ENCODE measurements at places on chromosomes 2 and 18. TPM values are rescaled to one million over a fixed set of nuclear protein-coding genes. Genes with fewer than 3 reads are reported as not detected.

GRCh38 chr2:72685638-72686213 is 140.1 kb downstream of the EXOC6B start:
- peak; percentile 28 for DNase-seq

GRCh38 chr2:132550946-132551345 is 119.1 kb downstream of the LYPD1 start:
- DNase-seq, result no peak

- DNase-seq, result no peak
Observed at GRCh38 chr2:138512672-138513071, 11.1 kb downstream of the SPOPL start.

DNA sequence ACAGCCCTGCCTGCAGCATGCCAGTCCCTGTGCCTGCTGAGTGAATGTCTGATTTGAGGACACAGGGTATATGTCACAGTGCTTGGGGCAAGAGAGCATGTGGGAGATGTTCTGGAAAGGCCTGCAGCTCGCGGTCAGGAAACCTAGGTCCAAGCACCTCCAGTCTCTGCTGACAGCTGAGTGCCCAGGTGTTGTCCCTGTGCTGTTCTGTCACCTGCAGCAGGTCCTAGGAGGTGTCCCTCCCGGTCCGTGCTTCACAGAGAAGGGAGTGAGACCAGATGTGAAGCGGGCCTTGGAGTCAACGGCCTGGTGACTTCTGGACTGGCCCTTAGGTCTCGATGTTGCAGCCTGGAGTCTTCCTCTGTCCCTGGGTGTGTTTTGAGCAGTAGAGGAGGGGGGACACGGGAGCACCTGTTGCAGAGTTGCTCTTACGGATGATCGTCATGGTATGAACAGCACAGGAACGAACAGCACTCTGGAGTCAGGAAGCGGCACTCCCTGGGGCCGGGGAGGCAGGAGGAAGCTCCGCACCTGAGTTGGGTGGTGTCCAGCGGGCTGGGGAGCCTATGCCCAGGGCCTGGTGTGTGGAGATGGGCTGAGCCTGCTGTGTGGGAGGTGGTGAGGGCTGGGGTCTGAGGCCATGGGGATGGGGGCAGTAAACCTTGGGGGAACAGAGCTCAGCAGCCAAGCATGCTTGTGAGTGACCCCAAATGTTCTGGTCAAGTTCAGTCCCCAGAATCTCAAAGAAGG is 21.6 kb upstream of the ARHGEF4 start:
- DNase-seq, result no peak

GRCh38 chr18:48902856-48903601 is 47.7 kb downstream of the SMAD7 start:
- DNase-seq, result no peak

GRCh38 chr2:170878505-170878904 is 50.5 kb upstream of the GORASP2 start:
- DNase-seq, result no peak

DNA sequence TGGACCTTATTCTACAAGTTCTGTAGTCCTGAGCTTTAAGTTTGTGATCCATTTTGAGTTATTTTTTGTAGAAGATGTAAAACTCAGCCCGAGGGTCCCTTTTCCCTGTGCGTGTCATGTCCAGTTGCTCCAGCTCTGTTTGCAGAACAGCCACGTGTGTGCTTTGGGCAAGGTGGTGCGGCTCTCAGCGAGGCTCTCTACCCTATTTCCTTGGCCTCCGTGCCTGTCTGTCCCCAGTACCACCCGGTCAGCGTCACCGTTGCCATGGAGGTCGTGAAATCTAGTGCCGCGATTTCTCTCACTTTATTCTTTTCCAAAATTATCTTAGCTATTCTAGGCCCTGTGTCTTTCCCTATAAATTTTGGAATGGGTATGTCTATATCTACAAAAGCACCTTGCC is 141.0 kb upstream of the CTDP1 start:
- DNase-seq, result no peak

- no peak for DNase-seq
Observed at GRCh38 chr2:122663620-122664019, 908.2 kb downstream of the TSN start.

GRCh38 chr2:222864296-222864695 is 3.5 kb downstream of the ACSL3 start:
- no peak for DNase-seq

DNA sequence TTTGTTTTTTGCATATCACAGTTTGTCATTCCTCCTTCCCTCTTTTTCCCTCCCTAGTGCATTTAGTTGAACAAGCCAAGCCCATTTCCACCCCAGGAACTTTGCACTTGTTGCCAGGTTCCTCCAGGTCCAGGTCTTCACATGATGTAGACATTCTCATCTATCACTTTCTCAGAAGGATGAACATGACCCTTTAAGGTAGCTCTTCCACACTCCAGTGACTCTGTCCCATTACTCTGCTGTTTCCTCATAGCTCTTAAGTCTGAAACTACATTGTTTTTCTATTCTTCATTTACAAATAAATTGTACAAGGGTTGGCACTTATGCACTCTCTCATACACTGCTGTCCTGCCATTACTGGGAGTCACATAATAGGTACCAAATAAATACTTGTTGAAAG is 6.1 kb downstream of the KYNU start:
- DNase-seq, result no peak

DNA sequence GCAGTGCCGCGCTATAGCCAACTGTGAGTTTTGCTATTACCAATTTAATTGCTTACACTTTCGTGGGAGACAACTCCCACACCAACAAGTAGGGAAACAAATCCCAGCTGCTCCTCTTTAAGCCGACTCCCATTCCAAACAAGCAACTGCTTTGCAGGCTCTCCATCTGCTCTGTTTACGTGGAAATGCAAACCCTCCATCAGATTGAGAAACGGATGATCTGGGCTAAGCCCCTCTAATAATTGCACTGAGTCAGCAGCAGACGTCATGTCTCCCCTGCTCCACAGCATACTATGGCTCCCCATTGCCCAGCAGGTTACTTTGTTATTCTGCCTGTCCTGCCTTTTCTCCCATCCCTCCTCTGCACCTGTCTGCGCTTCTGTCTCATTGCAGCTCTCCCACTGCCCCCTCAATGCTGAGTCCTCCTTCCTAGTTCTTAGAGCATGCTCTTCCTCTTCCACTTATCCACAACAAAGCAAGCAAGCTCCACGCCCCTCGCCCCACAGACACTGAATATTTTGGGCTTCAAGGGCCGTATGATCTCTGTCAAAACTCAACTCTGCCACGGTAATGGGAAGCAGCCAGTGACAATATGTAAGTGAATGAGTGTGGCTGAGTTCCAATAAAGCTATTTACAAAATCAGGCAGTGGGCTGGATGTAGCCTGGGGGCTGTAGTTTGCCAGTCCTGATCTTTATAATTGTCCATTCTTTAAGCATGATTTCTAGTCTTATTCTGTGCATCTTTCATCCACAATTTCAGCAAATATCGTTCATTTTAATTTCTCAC is 39.5 kb upstream of the ARL4C start:
- DNase-seq, result peak; percentile 25

- no peak for DNase-seq
Observed at GRCh38 chr2:73004889-73005596, 66.5 kb downstream of the SFXN5 start.

DNA sequence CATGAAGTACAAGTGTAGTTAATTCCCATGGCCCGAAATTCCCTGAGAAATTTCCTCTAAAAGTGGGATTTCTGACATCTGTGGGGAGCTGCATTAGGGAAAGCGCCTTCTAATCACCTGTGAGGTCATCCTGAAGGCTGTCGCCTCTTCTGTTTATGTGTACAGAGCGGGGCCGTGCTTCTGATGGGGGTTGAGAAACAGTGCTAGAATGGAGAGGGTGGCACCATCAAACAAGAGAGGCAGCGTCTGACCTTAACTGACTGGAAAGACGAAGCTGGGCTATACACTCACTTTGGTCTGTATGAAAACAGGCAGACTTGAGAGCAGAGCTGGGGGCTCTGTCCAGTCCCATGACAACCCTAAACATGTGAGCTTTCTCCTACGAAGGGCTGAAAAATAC is 44.2 kb upstream of the DNMT3A start:
- DNase-seq, result no peak

- no peak for DNase-seq
Observed at GRCh38 chr2:144967961-144968360, 448.0 kb upstream of the ZEB2 start.

DNA sequence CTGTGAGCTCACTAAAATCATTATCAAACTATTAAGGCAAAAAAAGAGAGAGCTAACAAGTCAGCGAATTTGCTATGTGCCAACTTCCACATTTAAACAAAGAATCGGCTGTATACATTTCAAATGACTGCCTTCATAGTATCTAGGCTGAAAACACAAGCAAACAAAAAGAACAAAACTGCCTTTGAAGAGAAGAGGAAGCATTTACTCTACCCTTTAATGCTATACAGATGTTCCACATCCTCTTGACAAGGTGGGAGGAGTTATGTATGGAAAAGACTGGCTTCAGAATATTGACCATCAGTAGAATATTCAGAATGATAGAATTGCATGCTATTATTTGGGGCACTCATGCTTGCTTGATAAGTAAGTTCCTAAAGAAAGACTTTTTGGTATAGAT is 741.7 kb downstream of the PLCL1 start:
- DNase-seq, result no peak

- no peak for DNase-seq
Observed at GRCh38 chr18:30016179-30016578, 1026.4 kb downstream of the DSC3 start.

DNA sequence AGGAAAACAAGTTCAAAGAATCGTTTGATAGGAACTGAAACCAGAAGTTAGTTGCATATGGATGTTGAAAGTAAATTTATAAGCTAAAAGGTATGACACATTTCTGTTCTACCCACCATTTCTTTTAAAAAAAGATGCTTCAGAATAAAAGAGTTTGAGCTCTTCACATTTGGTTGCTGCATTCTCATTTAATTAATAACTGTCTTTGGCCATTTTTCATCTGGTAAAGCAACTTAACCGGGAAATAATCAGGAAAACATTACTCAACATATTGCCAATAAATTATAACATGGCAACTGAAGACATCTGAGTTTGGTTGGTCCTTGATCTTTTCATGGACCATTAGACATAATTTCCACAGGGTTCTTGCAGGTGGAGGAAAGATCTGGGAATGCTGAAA is 180.2 kb upstream of the TWIST2 start:
- no peak for DNase-seq

GRCh38 chr18:75782204-75782603 is 354.7 kb upstream of the SMIM21 start:
- DNase-seq, result no peak

DNA sequence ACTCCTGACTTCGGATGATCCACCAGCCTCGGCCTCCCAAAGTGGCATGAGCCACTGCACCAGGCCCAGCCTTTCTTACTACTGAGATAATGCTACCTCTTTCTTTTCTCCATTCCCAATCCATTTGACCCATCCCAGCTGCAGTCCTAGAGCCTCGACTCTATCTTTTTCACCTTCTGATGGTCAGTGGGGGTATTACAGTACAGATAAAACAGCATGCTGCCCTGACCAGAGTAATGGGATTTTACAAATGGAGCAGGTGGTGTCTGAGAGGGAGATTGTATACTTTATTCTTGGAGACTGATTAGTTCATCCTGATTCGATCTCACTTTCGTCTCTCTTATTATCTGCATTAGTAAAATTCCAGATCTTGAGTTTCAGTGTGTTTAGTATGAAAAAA is 238.6 kb upstream of the TNP1 start:
- no peak for DNase-seq

- no peak for DNase-seq
Observed at GRCh38 chr2:10798783-10799182, 13.8 kb downstream of the PDIA6 start.

DNA sequence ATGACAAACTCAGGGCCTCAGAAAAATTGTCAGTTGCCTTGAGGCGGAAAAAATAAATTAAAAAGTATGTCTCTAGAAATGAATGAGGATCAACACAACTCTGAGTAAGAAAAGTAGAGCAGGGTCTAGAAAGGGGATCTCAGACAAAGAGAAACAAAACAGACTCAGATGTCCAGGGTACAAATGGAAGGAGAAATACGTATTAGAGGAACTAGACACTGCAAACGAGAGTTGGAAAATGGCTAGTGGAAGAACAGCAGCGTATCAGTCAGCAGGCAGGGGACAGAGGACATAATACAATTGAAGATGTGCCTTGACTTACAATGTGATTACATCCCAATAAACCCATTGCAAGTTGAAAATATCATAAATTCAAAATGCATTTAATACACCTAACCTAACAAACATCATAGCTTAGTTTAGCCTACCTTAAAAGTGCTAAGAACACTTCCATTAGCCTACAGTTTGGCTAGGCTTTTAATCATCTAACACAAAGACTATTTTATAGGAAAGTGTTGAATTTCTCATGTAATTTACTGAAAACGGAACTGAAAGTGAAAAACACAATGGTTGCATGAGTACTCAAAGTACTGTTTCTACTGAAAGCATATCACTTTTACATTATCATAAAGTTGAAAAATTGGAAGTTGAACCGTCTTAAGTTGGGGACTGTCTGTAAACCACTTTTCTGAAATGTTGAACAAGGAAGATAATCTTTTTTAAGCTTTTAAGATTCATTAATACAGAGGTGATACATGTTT is 182.8 kb downstream of the NBAS start:
- no peak for DNase-seq

- no peak for DNase-seq
Observed at GRCh38 chr2:45575881-45576280, 35.2 kb downstream of the SRBD1 start.

DNA sequence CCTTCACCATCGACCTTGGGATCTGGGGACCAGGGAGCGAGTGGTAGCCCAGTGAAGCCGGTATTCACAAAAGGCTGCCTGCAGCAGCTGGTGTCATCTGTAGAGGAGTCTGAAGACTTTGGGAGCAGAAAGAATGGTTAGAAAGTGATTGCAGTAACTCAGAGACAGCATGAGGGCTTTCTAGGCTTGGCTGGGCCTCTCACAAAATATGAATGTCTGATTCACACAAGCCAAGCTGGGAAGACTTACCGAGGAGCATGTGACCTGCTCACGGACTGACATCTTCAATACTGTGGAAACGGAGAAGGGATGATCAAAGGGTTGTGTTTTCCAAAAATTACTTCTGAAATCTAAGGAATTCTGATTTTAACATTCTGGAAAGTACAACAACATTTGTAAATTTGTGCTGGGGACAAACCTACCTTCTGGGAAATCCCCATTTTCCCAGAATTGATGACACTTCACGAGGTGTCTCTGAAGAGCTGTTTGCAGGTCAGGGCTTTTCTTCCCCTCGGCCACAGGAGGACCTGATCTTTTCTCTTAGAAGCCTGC is 111.7 kb downstream of the ACOXL start:
- no peak for DNase-seq

GRCh38 chr2:43519643-43520221 is 76.1 kb downstream of the THADA start:
- no peak for DNase-seq

The PAX8 gene
- 0.26 TPM for total RNA-seq

The POTEC gene
- total RNA-seq, result not detected

The GKN2 gene
- not detected for total RNA-seq

The CRYBA2 gene
- total RNA-seq, result not detected

The RAB17 gene
- total RNA-seq, result 1.7 TPM

The ITGB6 gene
- 25.2 TPM for total RNA-seq

The IL37 gene
- total RNA-seq, result not detected

The TRABD2A gene
- total RNA-seq, result 1.3 TPM

The SKOR2 gene
- not detected for total RNA-seq

The TMEM178A gene
- 5.2 TPM for total RNA-seq

The MFSD2B gene
- total RNA-seq, result 0.85 TPM

The TTN gene
- 153 TPM for total RNA-seq

The CPO gene
- total RNA-seq, result 0.53 TPM

The SP140 gene
- total RNA-seq, result 1.8 TPM

The M1AP gene
- 0.21 TPM for total RNA-seq

The SIX3 gene
- total RNA-seq, result not detected

The REG1B gene
- total RNA-seq, result not detected

The POTEJ gene
- not detected for total RNA-seq

Data from urinary bladder (tissue), 4 donors.